ENCODE measurements at places on chromosomes 11 and 22. TPM values are rescaled to one million over a fixed set of nuclear protein-coding genes. Genes with fewer than 3 reads are reported as not detected.

SHISA8 gene
- not detected for total RNA-seq

IGF2 gene
- total RNA-seq = 1.9 TPM

RFPL1 gene
- total RNA-seq = not detected

TBX10 gene
- not detected for total RNA-seq

FOLH1 gene
- total RNA-seq = 1.3 TPM

FGF4 gene
- total RNA-seq = not detected

CAPRIN1 gene
- 210 TPM for total RNA-seq

MUC5AC gene
- total RNA-seq = not detected

SSTR3 gene
- not detected for total RNA-seq

BACE1 gene
- 39.3 TPM for total RNA-seq

PHF21B gene
- total RNA-seq = not detected

FAM111A gene
- 57.6 TPM for total RNA-seq

RFPL2 gene
- not detected for total RNA-seq

SPON1 gene
- 2.2 TPM for total RNA-seq

JRKL gene
- 9.0 TPM for total RNA-seq

DDX10 gene
- 16.1 TPM for total RNA-seq

AAMDC gene
- 13.0 TPM for total RNA-seq

ZP1 gene
- total RNA-seq = 0.12 TPM

MAP6 gene
- total RNA-seq = 5.0 TPM

FAM168A gene
- 50.3 TPM for total RNA-seq

SMTNL1 gene
- not detected for total RNA-seq

TNNI2 gene
- not detected for total RNA-seq

TRPM5 gene
- total RNA-seq = not detected

RFPL3 gene
- not detected for total RNA-seq
